Fibroblast of villous mesenchyme (primary cell): ENCODE measurements at places on chromosomes 5 and 9.

GRCh38 chr9:121686930-121687541 is 35.6 kb downstream of the DAB2IP start:
- peak; percentile 70 for DNase-seq

DNA sequence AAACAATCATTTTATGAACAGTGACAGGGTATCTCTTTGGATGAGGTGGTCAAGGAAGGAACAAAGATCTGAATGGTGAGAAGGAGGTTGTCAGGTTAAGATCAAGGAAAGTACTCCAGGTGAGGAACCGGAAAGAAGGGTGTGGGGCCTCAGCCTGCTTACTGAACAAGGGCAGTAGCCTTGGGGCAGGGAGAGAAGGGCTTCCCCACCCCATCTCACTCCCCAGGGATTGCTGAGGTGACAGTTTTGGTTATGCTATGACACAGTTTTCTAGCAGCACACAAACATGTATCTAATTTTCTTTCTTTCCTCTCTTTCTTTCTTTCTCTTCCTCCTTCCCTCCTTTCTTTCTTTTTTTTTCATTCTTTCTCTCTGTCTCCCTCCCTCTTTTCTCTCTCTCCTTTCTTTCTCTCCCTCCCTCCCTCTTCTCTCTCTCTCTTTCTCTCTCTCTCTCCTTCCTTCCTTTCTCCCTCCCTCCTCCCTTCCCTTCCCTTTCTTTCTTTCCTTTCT is 4.1 kb upstream of the HDHD3 start:
- DNase-seq, result no peak

DNA sequence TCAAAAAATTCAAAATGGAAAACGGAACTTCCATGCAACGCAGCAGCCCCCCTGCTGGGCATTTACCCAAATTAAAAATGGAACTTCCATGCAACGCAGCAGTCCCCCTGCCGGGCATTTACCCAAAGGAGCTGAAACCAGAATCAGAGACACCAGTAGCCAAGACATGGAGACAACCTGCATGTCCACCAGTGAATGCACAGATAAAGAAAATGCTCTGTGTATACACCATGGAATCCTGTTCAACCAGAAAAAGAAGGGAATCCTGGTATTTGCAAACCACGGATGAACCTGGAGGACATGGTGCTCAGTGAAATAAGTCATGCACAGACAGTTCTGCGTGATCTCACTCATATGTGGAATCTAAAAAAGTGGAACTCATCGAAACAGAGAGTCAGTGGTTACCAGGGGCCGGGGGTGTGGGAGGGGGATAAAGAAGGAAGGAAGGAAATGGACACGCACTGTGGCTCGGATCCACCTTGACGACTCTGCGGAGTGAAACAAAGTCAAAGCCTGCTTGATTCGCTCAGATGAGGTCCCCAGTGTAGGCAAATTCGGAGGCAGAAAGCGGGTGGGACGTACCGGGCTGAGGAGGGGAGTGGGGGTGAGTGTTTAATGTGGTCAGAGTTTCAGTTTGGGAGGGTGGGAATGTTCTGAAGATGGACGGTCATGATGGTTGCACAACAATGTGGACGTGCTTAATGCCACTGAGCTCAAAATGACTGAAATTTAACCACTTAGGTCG is 40.2 kb upstream of the EXOC3 start:
- DNase-seq, result no peak

DNA sequence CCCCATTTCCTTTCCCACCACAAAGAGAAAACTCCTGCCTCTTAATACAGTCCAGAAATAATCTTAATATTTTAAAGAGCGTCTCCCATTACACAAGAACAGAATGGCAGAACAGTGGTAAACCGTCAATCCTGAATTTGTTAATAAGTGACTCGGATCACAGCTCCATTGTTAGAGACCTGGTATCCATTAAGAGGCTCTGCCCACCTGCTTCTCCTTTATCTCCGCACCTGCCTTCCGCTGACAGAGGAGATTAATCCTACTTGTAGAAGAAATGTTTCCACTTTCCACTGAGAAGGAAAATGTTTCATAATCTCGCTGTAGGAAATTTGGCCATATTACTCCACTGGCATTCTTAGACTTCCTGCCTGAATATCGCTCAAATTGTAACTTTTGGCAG is 1493.2 kb downstream of the MAT2B start:
- DNase-seq, result no peak

DNA sequence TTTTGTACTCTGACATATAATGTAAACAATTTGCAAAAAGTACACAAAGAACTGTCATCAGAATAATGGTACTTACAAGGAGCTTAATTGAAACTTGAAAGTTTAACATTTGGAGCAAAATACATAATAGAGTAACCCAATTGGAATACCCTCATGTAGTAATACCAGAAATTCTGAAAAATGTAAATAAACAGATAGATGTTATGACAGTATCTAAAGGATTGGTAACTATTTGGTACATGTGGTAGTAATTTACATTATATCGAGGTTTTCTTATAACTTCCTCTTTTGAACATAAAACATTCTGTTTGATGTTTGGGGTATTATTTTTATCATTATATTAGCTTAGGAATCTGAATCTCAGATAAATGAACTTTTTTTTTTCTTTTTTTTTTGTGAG is 211.7 kb upstream of the ELL2 start:
- no peak for DNase-seq

DNA sequence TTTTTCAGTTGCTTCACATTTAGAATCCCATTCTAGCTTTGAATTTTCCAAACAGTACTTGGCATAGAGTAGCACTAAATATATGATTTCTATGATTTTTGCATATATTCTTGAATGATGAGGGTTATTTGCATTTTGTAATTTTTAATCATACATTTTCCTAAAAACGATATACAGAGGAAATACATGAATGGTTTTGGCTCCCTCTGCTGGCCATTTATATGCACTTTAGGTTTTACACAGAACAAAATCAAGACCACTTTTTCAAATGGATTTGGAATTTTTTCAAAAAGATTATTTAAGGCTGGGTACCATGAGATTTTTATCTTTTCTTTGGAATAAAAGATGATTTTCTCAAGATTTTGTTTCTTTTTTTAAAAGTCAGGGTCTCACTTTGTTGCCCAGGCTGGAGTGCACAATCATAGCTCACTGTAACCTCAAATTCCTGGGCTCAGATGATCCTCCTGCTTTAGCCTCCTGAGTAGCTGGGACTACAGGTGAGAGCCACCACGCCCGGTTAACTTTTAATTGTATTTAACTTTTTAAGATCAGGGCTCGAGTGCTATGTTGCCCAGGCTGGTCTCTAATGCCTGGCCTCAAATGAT is 16.7 kb upstream of the COMMD10 start:
- peak; percentile 72 for DNase-seq

GRCh38 chr5:18321262-18321942 is 687.1 kb downstream of the TAF11L14 start:
- no peak for DNase-seq

DNA sequence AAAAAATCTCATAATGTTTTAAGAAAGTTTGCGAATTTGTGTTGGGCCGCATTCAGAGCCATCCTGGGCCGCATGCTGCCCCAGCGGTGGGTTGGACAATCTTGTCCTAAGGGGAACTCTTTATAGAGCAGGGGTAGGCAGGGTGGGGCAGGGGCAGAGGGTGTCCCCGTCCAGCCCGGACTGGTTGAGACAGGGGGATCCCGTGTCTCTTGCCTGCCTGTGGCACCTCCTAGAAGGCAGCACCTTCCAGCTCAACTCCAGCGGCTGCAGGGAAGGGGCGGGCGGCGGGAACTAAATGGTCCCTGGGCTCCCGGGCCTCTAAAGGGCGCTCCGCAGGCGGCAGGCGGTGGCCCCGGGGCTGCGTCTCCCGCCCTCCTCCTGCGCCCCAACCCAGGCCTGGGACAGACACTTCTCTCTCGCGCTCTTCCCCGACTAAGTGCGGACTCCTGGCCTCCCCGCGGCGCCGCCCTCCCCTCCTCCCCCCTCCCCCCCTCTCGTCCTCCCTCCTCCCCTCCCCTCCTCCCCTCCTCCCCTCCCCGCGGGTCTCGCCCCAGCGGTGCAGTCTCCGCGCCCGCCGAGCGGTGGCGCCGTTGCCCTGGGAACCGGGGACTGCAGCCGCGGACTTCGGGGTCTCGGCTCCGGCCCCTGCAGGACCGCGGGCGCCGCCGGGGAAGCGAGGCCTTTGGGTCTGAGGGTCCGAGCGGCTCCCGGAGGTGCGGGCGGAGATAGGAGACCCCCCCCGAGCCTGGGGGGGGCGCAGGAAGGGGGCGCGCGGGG is 132.6 kb downstream of the MRPL36 start:
- peak; percentile 5 for DNase-seq

- DNase-seq, result no peak
Observed at GRCh38 chr5:163269624-163270023, 167.8 kb upstream of the CCNG1 start.

GRCh38 chr9:94805051-94805489 is 78.6 kb downstream of the AOPEP start:
- DNase-seq, result no peak

DNA sequence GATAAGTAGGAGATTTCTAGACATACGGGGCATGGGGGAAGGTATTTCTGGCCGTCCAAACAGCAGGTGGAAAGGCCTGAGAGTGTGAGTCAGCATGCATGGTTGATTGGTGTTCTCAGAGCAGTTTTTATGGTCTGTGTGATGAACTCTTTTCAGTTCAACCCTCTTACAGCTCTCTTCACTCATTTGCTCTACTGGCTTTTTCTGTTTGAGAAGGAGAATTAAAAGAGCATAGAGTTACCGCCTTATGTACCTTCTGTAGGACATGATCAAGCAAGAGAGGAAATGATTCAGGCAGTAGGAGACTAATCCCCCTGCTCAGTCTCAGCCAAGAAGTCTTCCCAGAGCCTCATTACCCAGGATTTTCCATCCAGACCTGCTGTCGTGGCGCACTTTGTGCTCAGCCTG is 92.4 kb downstream of the PRDM6 start:
- peak; percentile 45 for DNase-seq

- DNase-seq, result no peak
Observed at GRCh38 chr9:133113949-133114885, 6.8 kb downstream of the RALGDS start.

GRCh38 chr9:135365013-135365768 is 114.4 kb upstream of the PPP1R26 start:
- no peak for DNase-seq
